ENCODE measurements at places on chromosomes 1 and 21. TPM values are rescaled to one million over a fixed set of nuclear protein-coding genes. Genes with fewer than 3 reads are reported as not detected.

TMEM269 gene
- total RNA-seq: not detected

CFHR3 gene
- not detected for total RNA-seq

LCE3D gene
- not detected for total RNA-seq

CACYBP gene
- 41.7 TPM for total RNA-seq

ZNF648 gene
- not detected for total RNA-seq

STUM gene
- total RNA-seq: 0.78 TPM

TMEM63A gene
- 21.4 TPM for total RNA-seq

RGS7 gene
- not detected for total RNA-seq

C1orf115 gene
- 5.5 TPM for total RNA-seq

KIF14 gene
- 0.05 TPM for total RNA-seq

ZBTB8OS gene
- total RNA-seq: 30.2 TPM

SPATA21 gene
- total RNA-seq: not detected

OR6K3 gene
- not detected for total RNA-seq

FAM229A gene
- 3.2 TPM for total RNA-seq

HES4 gene
- 56.5 TPM for total RNA-seq

LORICRIN gene
- total RNA-seq: not detected

DNAI4 gene
- 10.9 TPM for total RNA-seq

PLA2G2D gene
- total RNA-seq: not detected

CNTN2 gene
- 0.30 TPM for total RNA-seq

GJA4 gene
- total RNA-seq: 34.7 TPM

AMY1A gene
- total RNA-seq: not detected

C1orf226 gene
- total RNA-seq: 2.0 TPM

LIN28A gene
- not detected for total RNA-seq

UBE2J2 gene
- total RNA-seq: 37.2 TPM

PODN gene
- total RNA-seq: 19.4 TPM

RGS4 gene
- total RNA-seq: 10.7 TPM

LAPTM5 gene
- total RNA-seq: 14.2 TPM

LPAR3 gene
- 2.0 TPM for total RNA-seq
